ENCODE measurements at places on chromosomes 16 and 17.

DNA sequence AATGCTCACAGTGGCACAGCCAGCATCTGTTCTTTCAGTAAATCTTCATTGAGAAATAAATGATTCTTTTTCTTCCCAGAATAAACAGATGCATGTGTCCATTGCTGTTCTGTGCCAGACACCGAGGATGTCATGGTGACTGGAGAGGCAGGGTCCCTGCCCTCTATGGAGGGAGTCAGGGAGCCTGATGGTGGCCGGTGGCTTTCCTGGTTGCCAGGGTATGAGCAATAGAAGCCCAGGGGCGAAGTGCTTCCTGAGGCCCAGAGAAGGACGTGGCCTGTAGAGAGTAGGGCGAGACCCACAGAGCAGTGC is 29.9 kb upstream of the NUDT16L1 start:
- DNase-seq: no peak

GRCh38 chr17:33927732-33928133 is 327.4 kb upstream of the CCL2 start:
- DNase-seq: no peak

- no peak for DNase-seq
These were observed at the start of gene PGP for GRCh38 chr16:2214719-2214968. Gene PGP (minus strand): TSS chr16:2214840. CDS start chr16:2214777, 63 bp downstream.

DNA sequence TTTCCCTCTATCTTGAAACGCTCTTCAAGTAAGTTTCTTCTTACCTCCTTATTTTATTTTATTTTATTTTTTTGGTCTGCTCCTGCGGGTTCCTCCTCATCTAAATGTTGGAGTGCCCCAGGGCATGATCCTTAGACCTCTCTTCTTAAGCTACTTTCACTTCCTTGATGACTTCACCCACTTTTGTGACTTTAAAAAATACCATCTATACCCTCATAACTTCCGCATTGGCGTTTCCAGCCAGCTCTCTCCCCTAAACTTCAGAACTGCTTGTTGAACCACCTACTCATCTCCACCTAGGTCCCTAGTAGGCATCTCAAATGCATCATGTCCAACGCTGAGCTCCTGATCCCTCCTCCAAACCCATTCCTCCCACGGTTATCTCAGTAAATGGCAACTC is 51.4 kb upstream of the NFAT5 start:
- DNase-seq: no peak

DNA sequence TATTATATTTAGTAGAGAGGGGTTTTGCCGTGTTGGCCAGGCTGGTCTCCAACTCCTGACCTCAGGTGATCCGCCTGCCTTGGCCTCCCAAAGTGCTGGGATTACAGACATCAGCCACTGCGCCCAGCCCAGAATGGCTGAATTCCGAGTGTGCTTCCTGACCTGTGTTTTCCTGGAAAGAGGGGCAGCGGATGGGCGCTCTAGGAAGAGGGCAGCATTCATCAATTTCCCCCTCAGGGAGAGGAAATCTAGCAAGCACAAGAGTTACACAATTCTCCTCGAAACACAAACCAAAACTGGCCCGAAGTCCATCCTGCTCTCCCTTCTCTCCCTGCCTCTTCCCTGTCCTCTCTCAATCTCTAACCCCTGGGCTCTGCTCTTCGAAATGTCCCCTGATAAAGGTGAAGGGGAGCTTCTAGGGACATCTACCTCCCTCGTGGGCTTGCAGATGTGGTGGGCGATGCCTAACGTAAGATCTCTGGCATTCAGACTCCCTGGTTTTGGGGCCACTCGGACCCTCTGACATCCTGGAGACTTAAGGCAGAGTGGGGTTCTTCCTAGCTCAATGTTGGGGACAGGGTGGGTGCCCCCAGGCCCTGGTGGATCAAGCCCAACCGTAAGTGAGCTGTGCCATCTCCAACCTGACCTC is 1.0 kb downstream of the IL27 start:
- DNase-seq: no peak
